Fibroblast of villous mesenchyme (primary cell): ENCODE measurements at places on chromosomes 12 and 14. TPM values are rescaled to one million over a fixed set of nuclear protein-coding genes. Genes with fewer than 3 reads are reported as not detected.

Gene RNF212B
- not detected in 2 replicates for total RNA-seq

Gene SOAT2
- total RNA-seq, result not detected in 2 replicates

Gene LAG3
- total RNA-seq, result 0.43 and 0.64 TPM in 2 replicates

Gene RASSF9
- 0.32 and 0.43 TPM in 2 replicates for total RNA-seq

Gene CFAP251
- 6.8 and 8.2 TPM in 2 replicates for total RNA-seq

Gene TMEM117
- 10.8 and 13.5 TPM in 2 replicates for total RNA-seq

Gene EP400
- 13.0 and 13.2 TPM in 2 replicates for total RNA-seq

Gene CREBL2
- 25.1 and 33.2 TPM in 2 replicates for total RNA-seq

Gene C3AR1
- total RNA-seq, result under 0.01 TPM in 2 replicates

Gene SLC38A2
- 914 and 1,547 TPM in 2 replicates for total RNA-seq

Gene ARMH4
- total RNA-seq, result 1.6 and 3.0 TPM in 2 replicates

Gene SRGAP1
- total RNA-seq, result 14.5 and 18.1 TPM in 2 replicates

Gene PHC1
- total RNA-seq, result 13.2 and 13.8 TPM in 2 replicates

Gene MGP
- total RNA-seq, result 3.5 and 10.6 TPM in 2 replicates

Gene APOF
- total RNA-seq, result not detected in 2 replicates

Gene KRT7
- 20.6 and 36.7 TPM in 2 replicates for total RNA-seq

Gene HRK
- total RNA-seq, result under 0.01 TPM in 1 of 2 replicates, not detected in the other

Gene CIT
- 18.4 and 20.7 TPM in 2 replicates for total RNA-seq

Gene HNF1A
- not detected in 2 replicates for total RNA-seq

Gene HSPA2
- 83.4 and 165 TPM in 2 replicates for total RNA-seq

Gene SELPLG
- 1.3 and 2.2 TPM in 2 replicates for total RNA-seq

Gene GPR162
- total RNA-seq, result 2.6 and 3.0 TPM in 2 replicates

Gene ZCRB1
- 40.2 and 42.2 TPM in 2 replicates for total RNA-seq

Gene GUCY2C
- total RNA-seq, result not detected in 2 replicates

Gene CCDC175
- not detected in 2 replicates for total RNA-seq

Gene KRT83
- not detected in 2 replicates for total RNA-seq
